ENCODE measurements at places on chromosomes 6 and 20. TPM values are rescaled to one million over a fixed set of nuclear protein-coding genes. Genes with fewer than 3 reads are reported as not detected.
A peak's percentile ranks its signal among the peaks of the same experiment; 100 is the strongest.

DNA sequence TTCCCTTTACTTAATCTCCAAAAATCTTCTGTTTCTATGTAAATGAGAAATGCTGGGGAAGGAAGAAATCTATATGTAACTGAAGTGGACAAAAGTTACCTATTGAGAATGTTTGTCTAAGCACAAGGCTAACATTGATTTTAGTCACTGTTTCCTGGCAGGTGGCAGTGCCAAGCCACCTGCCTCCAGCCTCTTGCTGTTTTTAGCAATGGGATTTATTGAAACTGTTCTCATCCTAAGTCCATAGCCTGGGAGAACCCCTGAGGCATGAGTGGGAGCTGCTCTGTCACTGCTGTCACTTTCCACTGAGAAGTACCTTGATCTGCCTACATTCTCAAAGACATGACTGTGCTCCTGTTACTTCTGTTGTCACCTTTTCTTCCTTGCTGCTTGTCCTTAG is 14.7 kb downstream of the ENPP3 start:
- DNase-seq: no peak

DNA sequence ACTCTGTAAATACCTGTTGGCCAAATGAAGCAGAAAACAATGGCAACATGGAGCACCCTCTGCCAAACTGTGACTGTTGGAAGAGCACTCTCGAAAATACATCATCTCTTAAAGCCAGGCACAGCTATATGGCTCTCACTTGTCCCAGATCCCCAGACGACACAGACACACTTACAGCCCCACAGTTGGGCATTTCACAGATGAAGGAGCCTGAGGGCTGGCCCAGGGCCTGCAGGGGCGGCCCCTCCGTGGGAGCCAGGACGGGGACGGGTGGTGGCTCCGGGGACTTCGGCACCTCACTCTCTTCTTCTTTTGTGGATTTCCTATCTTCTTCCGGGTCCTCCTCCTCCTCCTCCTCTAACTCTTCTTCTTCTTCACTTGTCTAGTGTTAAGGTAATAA is 18.4 kb upstream of the MRPS10 start:
- DNase-seq: no peak

The AGER gene
- total RNA-seq: 1,590 TPM

The PDSS2 gene
- total RNA-seq: 16.2 TPM

The KCNK17 gene
- total RNA-seq: 3.7 TPM

The LHFPL5 gene
- not detected for total RNA-seq

The MCCD1 gene
- total RNA-seq: not detected

The PPP1R16B gene
- total RNA-seq: 22.1 TPM

DNA sequence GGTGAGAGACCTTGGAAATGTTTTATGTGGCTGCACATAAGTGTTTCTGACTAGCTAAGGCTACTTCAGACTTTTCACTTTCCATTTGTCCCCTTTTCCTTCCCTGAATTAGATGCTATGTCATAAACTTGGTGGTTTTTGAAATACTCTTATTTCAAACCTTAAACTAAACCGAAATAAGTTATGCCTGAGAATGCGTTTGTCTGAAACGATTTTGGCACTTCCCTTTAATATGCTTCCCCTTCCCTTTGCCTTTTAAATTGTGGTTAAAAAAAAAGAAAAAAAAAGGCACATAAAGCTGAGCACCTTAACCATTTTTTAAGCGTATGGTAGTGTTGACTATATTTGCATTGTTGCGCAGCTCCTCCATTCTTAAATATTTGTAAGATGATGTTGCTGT is 14.3 kb downstream of the ZNF451 start:
- no peak for DNase-seq

DNA sequence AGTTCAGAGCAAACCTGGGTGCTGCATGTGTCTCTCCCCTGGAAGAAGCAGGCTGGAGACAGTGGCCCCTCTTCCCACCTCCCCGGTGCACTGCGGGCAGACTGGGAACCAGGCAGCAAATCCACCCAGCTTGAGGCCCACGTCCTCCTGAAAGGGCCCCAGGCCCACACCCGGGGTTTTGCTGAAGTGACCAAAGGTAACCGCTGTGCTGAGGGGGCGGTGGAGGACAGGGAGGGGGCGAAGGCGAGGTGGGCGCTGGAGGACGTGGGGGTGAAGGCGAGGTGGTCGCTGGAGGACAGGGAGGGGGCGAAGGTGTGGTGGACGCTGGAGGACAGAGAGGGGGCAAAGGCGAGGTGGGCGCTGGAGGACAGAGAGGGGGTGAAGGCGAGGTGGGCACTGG is 1.8 kb upstream of the BIRC7 start:
- DNase-seq: no peak

- no peak for DNase-seq
Measured at GRCh38 chr6:380234-381218, 11.0 kb upstream of the IRF4 start.

- no peak for DNase-seq
Measured at GRCh38 chr6:143859891-143860660, 4.2 kb upstream of the ZC2HC1B start.

The DCDC2 gene
- total RNA-seq: 5.3 TPM

- no peak for DNase-seq
Measured at GRCh38 chr6:126268092-126268491, 71.8 kb upstream of the CENPW start.

GRCh38 chr6:95094751-95095663 is 482.3 kb upstream of the MANEA start:
- no peak for DNase-seq

The MLN gene
- not detected for total RNA-seq

The KIF25 gene
- 0.96 TPM for total RNA-seq

The OR2H2 gene
- total RNA-seq: not detected

DNA sequence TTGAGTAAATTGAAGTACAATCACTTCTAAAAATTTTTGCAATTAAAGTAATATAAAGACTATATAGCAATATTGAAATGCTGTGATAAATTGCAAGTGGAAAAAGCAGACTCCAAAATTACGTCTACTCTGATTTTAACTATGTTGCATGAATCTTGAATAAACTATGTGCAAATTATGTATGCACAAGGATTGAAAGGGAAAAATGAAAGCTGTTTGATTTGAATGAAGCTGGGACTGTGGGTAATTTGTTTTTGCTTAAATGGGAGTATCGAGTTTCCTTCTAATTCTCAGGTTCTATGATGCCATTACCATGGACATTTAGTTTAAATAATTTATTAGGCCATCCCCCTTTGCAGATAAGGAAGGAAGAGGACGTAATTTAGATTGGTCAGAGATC is 198.7 kb upstream of the MYLIP start:
- DNase-seq: no peak

The MOG gene
- not detected for total RNA-seq

The BTN1A1 gene
- not detected for total RNA-seq

The RFX6 gene
- total RNA-seq: not detected

DNA sequence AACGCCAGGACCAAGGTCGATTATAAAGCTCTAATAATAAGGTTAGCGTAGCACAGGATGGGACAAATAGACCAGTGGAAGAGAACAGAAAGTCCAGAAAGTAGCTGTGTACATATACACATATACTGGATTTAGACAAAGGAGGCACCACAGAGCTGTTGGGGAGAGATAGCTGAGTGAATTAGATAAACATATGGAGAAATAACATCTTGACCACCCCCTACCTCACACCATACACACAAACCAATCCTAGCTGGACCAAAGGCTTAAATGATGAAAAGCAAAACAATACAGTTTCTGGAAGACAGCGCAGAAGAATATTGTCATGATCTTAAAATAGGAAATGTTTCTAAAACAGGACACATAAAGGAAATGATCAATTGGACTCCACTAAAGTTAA is 112.9 kb downstream of the PXDC1 start:
- no peak for DNase-seq

GRCh38 chr6:5084781-5085647 is at the start of gene PPP1R3G:
TSS of gene PPP1R3G (plus strand) at chr6:5085341. CDS start at chr6:5085486, 145 bp downstream.
- DNase-seq: peak; percentile 70

- no peak for DNase-seq
Measured at GRCh38 chr6:4981761-4982160, 22.1 kb downstream of the RPP40 start.

- DNase-seq: no peak
Measured at GRCh38 chr6:161732594-161732993, 458.7 kb upstream of the AGPAT4 start.

GRCh38 chr6:158536084-158536890 is 23.6 kb upstream of the TMEM181 start:
- DNase-seq: peak; percentile 88

DNA sequence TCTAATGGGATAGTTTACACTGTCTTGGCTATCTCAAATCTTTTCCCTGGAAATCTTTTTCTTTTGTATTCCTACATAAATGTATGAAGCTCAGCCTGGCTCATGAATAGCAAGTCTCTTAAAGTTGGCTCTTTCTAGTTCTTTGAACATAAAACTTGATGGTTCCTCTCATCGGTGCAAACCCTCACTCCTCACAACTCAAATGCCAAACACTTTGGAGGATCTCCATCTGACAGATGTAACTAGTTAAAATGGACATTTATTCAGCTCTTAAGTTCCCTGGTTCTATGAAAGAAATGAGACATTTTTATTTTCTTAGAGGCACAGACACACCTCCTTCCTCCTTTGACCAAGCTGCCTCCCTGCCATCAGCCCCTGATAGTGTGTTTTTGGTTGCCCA is 43.6 kb upstream of the IL17A start:
- no peak for DNase-seq

The UNC5CL gene
- total RNA-seq: 1.4 TPM

- no peak for DNase-seq
Measured at GRCh38 chr6:140985679-140986275, 1146.9 kb upstream of the GJE1 start.

GRCh38 chr6:79250107-79250514 is 15.6 kb upstream of the HMGN3 start:
- DNase-seq: no peak

The PTPRA gene
- total RNA-seq: 69.6 TPM

- DNase-seq: peak; percentile 72
Measured at GRCh38 chr6:50816115-50816675, 2.5 kb upstream of the TFAP2B start.

The ANGPT4 gene
- total RNA-seq: 0.81 TPM

DNA sequence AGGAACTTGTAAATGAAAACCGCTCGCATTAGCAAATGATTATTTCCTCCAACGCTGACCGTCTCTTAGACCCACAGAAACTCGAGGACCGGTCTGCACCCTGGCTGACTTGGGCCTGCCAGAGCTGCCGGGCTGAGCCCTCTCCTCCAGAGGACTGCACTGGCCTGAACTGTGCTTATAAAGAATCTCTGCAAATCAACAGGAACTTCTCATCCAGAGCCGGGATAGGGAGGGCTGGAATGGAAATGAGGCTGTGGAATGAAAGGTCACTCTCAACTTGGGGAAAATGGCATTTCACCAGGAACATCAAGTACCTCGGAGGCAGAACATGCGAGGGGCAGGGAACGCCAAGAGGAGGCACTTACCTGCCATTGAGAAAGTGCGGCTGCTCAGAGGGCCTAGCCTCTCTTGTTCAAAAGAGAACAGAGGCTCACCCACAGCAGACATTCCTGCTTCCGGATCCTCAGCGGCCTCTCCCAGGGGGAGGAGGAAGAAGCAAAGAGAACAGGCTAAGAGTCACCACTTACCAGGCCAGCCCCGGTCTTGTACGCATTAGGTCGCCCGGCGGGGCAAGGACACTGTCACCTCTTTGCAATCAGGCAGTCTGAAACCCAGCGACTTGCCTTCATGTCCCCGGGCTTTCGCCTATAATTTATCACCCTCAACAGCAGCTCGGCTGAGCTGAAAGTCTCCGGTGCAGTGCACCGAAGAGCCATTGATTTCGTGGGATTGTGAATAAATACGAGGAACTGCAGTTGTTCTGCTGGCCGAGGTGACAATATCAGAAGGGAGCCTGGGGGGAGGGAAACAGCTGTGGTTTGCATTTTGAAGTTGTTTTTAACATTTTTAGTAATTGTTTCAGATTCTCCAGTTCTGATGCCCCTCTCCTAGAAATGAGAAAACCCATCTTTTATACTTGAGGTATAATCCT is 37.6 kb downstream of the ZMYND8 start:
- peak; percentile 93 for DNase-seq

DNA sequence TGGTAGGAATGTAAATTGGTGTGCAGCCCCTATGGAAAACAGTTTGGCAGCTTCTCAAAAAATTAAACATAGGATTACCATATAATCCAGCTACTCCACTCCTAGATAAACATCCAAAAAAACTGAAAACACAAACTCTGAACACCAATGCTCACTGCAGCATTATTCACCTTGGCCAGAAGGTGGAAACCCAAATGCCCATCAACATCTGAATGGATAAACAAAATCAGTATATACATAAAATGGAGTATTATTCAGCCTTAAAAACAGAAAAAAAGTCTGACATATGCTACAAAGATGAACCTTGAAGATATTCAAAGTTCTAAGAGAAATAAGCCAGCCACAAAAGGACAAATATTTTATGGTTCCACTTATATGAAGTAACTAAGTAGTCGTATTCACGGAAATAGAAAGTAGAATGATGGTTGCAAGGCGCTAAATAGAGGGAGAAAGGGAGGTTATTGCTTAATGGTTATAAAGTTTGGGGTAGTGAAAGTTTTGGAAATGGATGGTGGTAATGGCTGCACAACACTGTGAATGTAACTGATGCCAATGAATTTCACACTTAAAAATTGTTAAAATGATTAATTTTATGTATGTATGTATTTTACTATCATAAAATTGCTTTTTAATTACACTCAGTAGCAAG is 4.0 kb downstream of the PHF10 start:
- no peak for DNase-seq

- DNase-seq: no peak
Measured at GRCh38 chr6:106372838-106373501, 12.5 kb downstream of the CRYBG1 start.

DNA sequence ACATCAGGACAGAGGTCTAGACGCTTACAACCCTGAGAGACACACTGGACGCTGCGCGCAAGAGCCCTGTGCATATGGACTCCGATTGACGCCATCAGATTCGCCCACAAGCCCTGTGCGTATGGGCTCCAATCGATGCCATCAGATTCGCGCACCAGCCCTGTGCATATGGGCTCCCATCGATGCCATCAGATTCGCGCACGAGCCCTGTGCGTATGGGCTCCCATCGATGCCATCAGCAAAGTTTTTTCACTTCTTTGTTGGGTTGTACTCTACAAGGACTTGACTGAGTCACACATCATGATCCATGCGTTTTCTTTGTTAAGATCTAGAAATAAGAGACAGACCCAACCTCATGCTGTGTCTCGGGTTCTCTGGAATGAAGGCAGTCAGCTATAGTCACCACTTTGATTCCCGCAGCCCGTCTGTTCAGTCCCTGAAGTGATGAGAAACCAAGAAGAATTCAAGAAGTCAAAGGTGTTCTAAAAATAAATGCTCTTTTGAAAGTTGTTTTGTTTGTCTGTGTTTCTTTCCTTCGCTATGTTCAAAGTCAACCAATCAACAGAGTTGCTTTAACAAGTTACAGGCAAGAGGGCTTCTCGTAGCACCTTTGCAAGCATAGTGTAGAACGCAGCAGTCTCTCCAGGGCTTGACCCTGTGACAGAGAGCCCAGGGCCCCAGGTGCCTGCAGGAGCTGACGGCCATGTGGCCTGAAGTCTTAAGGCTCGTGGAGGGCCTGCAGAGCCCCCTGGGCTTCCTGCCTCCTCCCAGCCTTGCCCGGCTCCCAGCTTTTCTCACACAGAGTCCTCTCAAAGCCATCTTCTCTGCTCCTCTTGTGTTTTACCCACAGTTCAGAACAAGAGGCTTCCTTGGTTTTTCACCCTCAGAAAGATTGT is 7.9 kb downstream of the RPS6KA2 start:
- DNase-seq: no peak

- no peak for DNase-seq
Measured at GRCh38 chr20:50325651-50326050, 135.0 kb downstream of the CEBPB start.

The TNFAIP3 gene
- total RNA-seq: 45.9 TPM

GRCh38 chr6:12577124-12577850 is 139.3 kb upstream of the PHACTR1 start:
- no peak for DNase-seq

Measured in upper lobe of right lung (tissue), 1 donor.